ENCODE measurements at places on chromosomes 5 and 9.

DNA sequence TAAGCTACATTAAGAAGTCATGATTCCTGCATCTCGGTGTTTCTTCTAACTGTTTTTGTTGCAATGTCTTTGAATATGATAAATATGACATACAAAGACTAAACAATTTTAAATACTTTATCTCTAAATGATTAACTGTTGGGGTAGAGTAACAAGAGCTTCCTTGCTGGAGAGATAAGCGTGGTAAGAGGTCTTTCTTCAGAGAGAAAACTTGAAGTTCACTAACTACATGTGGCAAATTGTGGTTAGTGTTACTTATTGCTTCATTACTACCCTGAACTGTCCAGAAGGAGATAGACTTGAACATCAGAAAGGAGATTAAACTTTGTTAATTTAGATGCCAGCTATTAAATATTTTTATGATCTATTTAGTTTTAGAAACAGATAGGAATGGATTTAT, 7.0 kb upstream of the ARSB start:
- no peak for DNase-seq

DNA sequence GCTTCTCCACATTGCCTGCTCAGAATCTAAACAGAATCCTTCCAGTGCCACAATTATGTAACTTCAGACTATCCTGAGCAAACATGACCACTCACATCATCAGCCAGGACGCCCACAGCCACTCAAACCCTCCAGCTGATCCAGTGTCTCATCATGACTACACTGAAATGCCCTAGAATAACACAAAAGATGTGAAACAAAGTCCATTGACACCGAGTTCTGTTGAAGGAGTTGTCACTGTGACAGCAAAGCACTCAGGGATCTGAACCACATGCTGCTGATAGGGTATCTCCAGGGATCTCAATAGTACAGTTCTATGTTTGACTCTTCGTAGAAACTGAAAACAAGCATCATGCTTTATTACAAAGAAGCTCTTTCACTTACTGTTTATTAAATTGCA, 150.2 kb downstream of the GABBR2 start:
- no peak for DNase-seq

DNA sequence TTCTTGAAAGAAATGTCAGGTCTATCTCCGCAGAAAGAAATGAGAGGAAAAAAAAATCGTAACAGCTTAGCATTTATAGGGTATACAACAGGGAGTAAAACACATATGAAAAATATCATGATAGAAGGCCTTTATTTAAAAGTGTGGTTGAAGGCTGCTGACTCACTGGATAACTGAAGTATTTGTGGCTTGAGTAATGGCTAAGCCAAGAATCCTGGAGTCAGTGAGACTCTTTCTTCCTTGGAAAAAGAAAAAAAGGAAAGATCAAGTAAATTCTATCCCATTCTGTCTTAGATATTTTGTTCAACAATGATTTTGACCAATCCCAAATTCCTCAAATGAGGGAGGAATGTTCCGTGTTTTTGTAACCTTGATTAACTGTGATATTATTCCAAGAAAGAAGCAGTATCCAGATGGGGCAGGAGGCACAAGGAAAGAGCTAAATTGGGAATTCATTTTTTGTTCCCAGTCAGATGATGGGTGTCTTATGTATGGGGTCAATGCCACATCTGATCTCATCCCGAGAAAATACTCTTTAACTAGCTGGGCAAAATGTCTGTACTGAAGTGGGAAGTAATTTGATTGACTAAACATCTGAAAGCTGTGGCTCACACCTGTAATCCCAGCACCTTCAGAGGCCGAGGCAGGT, 64.3 kb upstream of the MYO10 start:
- no peak for DNase-seq

- DNase-seq = no peak
These were observed 77.5 kb upstream of the HMHB1 start for GRCh38 chr5:143734456-143734780.

DNA sequence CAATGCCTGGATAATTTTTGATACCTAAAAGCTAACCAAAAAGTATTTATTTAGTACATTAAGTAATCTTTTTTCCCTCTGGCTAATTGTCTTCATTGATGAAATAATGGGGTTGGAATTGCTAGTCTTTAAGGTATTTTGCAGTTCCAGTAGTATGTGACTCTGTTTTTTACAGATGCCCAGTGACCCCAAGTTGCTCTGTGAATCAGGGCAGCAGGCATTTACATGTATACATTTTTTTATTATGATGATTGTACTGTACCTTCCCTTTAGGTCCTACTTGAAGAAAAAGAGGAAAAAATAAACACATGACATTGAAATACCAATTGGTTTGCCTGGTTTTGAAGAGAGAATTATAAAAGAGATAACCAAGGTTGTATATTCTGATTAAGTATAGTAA, 385.5 kb downstream of the ADGRV1 start:
- DNase-seq = no peak

DNA sequence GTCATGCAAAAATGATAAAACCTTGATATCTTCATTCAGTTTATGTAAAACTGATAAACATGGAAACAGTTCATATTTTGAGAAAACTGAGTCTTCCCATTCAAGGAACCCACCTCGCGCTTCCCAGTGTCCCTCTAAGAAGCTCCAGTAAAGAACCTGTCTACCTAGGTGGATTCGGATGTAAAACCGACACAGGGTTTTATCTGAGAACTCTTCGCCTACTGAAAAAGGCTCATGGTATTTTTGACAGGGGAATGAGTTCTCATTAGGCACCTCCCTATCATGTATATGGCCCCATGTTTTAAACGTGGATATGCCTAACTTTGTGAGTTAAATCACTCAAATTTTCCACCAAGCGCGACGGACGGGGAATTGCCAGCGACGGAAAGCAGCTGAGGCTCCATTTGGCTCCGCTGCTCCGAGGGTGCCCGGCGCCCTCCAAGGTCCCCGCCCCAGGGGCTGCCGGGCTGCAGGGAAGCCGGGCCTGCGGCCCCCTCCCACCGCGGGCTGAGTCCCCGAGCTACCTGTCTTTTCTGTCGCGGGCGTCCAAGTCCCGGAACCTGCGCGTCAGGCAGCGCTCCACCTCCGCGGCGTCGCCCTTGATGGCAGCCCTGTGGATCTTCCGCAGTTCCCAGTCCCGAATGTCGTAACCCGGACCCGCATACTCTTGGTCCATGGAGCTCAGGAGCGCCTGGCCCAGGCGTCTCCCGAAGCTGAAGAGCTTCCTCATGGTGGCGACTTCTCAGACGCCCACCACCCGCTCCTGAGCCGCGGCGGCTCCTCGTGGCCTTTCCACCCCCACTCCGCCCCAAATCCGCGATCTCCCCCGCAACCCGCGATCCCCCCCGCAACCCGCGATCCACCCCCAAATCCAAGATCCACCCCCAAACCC, 594 bp downstream of the ANKRD18A start:
- peak; percentile 11 for DNase-seq

- no peak for DNase-seq
These were observed 29.9 kb upstream of the MVB12B start for GRCh38 chr9:126296687-126297086.

GRCh38 chr9:20225826-20226225, 396.5 kb downstream of the MLLT3 start:
- DNase-seq = no peak

- no peak for DNase-seq
These were observed 8.6 kb downstream of the KLHL9 start for GRCh38 chr9:21326526-21327139.

DNA sequence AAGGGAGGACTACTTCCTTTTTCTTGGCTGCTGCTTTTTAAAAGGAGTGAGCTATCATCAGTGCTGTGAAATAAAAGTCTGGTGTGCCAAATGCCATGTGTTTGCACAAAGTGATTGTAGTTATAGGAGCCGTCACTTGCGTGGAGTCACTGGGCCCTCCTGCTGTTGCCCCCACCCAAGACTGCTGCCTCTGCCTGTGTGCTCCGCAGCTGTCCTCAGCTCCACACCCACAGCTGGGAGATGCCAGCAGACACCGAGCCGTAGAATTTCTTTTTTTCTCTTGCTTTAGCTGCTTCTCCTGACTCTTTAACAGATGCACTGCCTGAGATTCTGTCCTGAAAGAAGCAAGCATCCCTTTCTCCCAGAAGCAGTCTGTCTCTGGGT, 9.8 kb upstream of the GLE1 start:
- DNase-seq = no peak

- no peak for DNase-seq
These were observed 103.5 kb upstream of the APC start for GRCh38 chr5:112634166-112634565.

DNA sequence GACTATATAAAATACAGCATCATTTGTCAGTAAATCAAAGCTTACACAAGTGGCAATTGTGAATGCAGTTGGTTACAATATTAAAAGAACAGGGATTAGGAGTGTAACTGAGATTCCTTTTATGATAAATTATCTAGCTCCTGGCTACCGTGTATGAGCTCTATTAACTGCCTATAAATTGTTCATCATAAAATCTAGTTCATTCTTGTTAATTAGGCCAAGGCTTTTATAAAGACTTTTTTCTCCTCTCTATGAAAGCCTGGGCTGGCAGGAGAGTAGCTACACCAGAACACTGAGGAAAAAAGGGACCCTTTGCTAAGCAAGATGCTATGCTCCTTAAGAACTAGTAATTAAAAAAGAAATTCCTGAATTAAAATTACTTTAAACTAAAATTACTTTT, 132.4 kb upstream of the MEF2C start:
- no peak for DNase-seq

Data from stimulated activated CD4-positive, alpha-beta T cell treated with anti-CD3 and anti-CD28 coated beads, TNF-alpha, amount 100 ng/mL, for 24 hours (primary cell).